Amygdala (tissue), 56 donors: ENCODE measurements at places on chromosomes 7 and 10.

GRCh38 chr10:58177362-58177947, 90.2 kb downstream of the IPMK start:
- no peak for DNase-seq

DNA sequence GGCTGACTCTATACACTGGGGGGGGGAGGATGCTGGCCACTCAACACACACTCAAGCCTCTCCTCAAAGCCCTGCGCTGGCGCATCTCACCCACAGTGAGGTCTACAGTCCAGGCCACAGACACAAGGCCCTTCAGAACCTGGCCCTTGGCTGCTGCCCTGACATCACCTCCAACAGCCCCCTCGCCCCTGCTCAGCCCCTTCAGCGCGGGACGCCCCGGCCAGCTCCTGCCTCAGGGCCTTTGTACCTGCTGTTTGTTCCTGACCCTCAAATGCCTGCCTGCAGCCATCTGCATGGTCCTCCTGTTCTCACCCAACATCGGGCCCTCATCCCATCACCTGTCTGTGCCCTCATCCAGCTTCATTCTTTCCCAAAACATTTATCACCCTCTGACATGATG, 572.6 kb downstream of the DNAJB6 start:
- no peak for DNase-seq

GRCh38 chr7:105636982-105637381, 55.7 kb upstream of the EFCAB10 start:
- no peak for DNase-seq

DNA sequence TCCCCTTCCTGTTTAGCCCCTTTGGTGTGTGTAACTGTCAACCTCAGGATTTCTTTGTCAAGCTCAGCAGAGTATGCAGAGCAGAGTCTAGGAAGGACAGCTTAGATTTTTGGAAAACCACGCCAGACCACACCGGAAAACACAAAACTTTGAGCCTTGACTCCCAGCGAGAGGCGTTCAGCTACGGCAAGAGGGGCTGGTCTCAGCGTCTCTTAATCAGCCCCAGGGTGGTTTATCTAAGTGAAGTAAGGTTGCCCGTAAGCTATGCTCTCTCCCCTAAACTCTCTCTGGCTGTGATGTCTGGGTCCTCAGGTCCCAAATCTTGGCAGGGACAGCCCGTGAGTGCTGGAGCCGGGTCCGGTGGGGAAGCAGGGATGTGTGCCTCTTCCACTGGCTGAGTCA, 230.9 kb downstream of the KLF6 start:
- no peak for DNase-seq

- no peak for DNase-seq
Observed at GRCh38 chr7:75565132-75565837, 73.2 kb downstream of the SPDYE5 start.

- DNase-seq, result no peak
Observed at GRCh38 chr7:151732834-151733592, 143.9 kb downstream of the PRKAG2 start.

DNA sequence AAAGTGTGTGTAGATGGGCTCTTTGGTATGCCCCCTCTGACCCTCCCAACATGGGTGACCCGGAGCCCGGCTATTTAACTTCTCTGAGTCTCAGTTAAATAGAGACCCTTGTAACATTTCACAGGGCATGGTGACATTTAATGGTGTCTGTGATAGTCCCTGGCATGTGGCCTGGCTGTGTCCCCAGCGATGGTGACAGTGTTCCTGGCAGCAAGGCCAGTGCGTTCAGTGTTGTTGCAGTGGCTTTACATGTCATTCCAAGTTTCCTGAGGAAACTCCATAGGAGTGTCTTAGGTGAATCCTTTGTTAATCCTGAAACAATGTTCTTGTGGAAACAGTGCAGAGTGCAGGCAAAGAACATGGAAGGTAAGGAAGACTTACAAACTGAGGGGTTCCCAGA, 137.0 kb downstream of the RAMP3 start:
- no peak for DNase-seq

DNA sequence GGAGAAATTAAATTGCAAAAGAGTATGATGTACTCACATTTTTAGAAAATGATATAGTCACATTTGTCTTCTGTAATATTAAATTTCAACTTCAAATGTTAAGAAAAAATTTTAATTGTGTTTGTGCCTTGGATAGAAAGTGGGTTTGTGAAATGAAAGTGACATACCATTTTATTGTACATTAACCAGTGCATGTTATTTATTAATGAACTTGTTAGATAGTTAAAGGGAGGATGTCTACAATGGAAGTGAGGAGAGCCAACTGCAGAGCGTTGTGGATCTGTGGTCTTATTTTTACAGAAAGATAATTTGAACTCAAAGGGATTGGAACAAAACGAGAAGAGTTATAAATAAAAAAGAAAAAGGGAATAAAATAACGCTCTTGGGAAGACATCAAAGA, 291.7 kb downstream of the ARL4A start:
- DNase-seq, result no peak

- DNase-seq, result no peak
Observed at GRCh38 chr10:132645247-132645530, 107.6 kb downstream of the INPP5A start.

- no peak for DNase-seq
Observed at GRCh38 chr7:149245244-149245643, 5.8 kb downstream of the ZNF212 start.

DNA sequence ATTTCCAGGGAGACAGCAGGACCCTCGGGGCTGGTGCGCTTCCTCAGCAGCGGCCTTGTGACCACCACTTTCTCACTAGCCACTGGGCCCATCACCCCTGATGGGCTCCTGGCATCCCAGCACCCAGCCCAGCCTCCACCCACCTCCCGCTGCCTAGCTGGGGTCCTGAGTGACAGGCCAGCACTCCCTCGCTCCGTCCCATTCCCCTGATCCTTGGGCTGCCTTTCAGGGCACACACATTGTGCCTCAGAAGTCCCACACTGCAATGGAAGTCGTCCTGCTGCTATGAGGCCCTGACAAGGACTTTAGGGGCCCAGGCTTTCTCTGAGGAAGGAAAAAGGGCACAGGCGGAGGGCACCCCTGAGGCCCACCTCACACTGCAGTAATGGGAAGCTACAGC, 12.4 kb downstream of the CAMK2B start:
- DNase-seq, result no peak

- no peak for DNase-seq
Observed at GRCh38 chr7:157719008-157719682, 382.3 kb downstream of the DNAJB6 start.

DNA sequence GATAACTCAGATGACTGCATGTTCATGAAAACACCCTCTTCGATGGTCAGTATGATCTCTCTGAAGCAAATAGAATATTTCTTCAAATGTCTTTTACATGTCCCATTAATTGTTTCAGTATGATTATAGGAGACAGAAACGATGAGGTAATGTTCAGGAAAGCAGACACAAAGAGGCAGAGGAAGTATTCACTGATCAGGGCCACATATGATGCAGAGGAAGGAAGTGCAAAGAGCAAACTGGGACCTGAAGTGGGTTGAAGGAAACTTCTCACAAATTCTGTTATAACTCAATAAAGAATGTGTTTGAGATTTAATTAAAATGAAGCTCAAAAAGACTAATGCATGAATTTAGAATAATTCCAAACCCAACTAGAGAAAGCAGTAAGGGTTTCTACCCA, 70.5 kb downstream of the TES start:
- DNase-seq, result no peak

DNA sequence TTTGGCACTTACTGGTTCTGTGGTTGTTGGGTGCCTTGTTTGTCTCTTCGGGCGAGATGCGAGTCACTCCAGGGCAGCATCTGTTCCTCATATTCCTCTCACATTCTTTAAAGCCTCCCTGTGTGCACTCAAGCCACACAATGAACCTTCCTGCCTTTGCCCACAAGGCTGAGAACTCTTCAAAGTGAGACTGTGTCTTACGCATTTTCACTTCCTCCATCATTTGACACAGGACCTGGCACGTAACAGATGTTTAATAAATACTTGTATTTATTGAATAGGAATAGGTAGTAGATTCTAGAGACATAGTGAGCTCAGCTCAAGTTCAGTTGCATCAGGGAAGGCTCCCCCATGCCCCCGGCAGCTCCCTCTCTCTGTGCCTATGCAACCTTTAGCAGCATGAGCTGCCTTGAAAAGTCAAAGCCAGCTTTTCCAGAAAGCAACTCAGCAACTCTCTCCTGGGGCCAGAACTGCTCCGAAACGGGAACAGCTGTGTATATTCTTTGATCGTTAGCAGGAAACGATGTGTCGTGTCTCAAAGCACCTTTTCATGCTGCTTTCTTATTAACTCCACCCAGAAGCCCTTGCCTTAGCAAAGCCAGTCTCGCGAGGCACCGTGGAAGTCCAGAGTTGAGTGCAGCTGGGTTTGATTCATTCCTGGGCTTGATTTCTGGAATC, 97.5 kb downstream of the PFKFB3 start:
- DNase-seq, result no peak

- no peak for DNase-seq
Observed at GRCh38 chr7:140223515-140224221, 46.9 kb upstream of the KDM7A start.

DNA sequence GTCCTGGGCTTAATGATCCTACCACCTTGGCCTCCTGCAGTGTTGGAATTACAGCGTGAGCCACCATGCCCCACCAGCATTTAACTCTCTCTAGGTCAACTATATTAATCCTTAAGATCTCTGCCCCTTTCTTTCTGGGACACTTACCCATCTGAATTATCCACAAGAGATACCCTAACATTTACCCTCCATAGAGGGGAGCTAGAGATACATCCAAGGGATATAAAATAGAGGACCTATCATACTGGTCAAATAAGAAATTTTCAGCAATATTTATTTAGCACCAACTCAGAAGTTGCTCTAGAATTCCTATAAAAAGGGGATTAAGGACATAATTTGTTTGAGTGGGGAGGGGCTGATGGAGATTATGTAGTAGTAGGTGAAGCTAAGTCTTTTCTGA, 96.5 kb downstream of the OTUD1 start:
- DNase-seq, result no peak

- no peak for DNase-seq
Observed at GRCh38 chr7:78141522-78142281, 343.1 kb downstream of the PHTF2 start.

DNA sequence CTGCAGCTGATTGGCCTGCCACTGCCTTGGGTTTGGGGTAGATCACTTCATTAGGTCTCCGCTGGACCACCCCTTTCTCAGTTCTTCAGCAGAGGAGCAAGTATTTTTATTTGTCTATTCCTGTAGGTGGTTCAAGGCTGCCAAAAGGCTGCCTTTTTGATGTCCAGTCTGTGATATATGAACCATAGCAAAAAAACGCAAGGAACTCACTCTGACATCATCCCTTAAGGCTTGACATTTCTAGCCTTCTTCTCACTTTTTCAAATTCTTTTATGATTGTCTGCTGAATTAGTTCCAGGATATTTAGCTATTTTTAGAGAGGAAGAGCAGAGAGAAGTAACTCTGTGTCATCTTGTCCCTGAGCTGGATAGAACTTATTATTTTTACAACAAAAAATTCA, 269.2 kb downstream of the BAMBI start:
- no peak for DNase-seq

GRCh38 chr10:131907679-131908078, 6.9 kb downstream of the PPP2R2D start:
- DNase-seq, result no peak

GRCh38 chr10:28343987-28344895, 41.4 kb upstream of the MPP7 start:
- DNase-seq, result no peak
